ENCODE measurements at places on chromosomes 7 and 10.

DNA sequence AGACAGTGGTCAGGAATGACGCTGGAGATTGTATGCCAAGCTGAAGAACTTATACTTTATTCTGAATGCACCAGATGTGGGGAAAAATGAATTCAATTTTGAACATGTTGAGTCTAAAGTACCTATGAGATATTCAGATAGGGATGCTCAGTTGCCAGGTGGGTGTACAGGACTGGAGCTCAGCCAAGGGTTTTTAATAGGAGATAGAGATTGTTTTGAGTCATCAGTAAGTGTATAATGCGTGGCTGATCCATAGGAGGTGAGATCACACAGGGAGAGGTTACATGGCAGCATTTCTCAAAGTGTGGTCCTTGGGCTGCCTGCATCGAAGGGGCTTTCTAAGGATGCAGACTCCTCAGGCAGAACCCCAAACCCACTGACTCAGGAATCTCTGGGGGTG lies 6.8 kb upstream of the HIPK2 start:
- DNase-seq: no peak

DNA sequence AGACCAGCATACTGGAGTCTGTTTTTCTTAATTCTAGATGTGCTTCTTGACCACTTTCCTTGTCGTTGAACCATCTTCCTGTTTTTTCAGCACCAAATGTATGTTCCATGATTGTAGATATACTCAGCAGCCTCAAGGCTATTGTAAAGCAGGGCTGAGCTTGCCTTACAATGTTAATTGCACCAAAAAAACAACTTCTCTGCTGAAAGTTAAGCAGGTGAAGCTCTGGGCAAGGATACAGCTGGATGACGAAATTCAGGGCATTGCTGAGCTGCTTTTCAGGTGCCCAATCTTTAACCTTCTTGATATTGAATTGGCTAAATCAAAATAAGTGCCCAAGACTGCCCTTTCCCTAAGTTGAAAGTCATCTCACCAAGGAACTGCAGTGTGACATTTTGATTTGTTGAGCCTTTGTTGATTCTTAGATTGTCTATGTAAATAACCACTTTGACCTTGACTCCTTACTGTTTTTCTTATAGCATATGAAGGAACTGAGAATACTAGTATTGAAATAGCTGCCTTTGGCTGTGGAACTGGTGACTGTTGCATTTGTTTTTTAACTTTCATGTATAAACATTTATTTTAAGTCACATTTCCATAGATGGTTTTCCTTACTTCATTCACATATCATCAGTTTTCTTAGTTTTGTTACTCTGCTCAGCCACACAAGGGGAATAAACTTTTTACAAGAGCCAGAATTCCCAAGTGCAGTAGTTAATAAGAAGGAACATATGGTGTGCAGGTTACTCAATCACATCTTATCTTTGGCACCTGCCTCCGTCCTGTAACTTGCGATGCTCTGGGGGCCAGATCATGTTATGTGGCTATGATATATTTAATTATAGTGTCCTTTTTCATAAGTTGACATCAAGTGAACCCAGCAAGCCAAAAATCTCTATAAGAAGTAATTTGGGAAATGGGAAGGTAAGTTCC lies 3.1 kb downstream of the AHCYL2 start:
- DNase-seq: no peak

GRCh38 chr7:137243741-137244140 lies 99.8 kb downstream of the PTN start:
- DNase-seq: no peak

- no peak for DNase-seq
These were observed 388.3 kb upstream of the MKI67 start for GRCh38 chr10:128514536-128514935.

GRCh38 chr7:15555381-15555859 lies 6.4 kb downstream of the AGMO start:
- no peak for DNase-seq

GRCh38 chr10:3896161-3896560 lies 111.2 kb upstream of the KLF6 start:
- DNase-seq: no peak

GRCh38 chr10:10845826-10846503 lies 171.7 kb upstream of the CELF2 start:
- DNase-seq: no peak

- DNase-seq: no peak
These were observed 197.5 kb downstream of the PTN start for GRCh38 chr7:137146012-137146455.

DNA sequence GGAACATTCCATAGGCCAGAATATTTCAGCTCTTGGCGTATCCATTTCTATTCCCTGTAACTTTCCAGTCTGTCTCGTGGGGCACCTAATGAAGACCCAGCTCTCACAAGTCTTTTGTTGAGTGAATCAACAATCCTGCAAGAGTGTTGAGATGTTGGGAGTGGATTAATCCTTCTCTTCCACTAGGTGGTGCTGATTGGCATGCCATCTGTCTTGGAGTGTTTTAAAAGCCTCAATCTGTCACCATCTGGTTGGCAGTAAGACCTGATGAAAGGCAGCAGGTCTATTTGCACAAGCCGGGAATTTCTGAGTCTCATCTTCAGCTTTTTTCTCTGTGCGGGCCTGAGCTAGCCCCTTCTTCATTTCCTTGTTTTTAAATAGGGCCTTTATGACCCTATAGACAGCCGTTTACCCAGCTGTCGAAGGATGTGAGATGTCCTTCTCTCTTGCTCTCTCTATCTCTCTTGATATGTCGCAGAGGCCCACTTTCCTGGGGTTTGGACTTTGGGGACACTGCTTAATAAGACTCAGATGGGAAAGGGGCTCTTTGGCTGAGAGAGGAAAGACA lies 180.5 kb downstream of the ZNF365 start:
- peak; percentile 51 for DNase-seq

GRCh38 chr10:78560341-78560688 lies 508.5 kb upstream of the ZMIZ1 start:
- no peak for DNase-seq

DNA sequence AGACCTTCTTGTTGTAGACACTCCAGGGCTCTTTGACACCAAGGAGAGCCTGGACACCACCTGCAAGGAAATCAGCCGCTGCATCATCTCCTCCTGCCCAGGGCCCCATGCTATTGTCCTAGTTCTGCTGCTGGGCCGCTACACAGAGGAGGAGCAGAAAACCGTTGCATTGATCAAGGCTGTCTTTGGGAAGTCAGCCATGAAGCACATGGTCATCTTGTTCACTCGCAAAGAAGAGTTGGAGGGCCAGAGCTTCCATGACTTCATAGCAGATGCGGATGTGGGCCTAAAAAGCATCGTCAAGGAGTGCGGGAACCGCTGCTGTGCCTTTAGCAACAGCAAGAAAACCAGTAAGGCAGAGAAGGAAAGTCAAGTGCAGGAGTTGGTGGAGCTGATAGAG lies 5.5 kb downstream of the GIMAP7 start:
- no peak for DNase-seq

DNA sequence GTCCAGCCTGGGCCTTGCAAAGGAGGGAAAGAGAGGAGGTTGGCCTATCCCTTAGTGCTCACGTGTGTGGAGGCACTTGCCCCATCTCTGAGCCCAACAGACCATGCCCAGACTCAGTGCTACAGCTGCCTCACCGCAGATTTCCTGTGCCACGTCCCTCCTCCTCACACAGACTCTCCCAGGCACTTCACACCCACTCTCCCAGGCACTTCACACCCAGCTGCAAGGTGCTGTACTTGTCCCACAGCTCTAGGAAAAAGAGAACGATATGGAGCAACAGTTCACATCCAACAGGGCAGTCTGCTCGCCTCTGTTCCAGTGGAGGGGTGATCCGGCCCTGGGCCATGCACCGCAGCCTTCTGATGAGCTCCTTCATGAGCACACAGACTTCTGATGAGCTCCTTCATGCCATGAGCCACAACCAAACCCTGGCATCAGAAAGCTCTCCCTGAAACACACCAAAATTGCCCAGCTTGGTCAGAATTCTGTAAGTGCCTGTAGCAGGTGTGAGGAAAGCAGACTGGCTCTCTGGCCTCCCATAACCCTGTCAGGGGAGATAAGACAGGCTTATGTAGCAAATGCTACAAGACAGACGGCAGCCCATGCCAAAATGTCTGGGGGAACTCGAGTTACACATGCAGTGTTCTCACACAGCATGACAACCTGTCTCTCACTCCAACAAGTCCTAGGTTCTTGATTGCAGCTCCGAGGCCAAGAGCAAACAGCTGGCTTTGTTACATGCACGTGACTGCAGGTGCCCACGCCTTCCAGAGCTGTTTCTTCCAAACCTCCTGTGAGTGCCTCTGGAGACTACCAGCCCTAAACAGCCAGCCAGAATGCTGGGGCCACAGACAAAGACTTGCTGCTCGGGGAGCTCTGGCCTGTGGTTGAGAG lies 348.5 kb downstream of the GRID1 start:
- no peak for DNase-seq

DNA sequence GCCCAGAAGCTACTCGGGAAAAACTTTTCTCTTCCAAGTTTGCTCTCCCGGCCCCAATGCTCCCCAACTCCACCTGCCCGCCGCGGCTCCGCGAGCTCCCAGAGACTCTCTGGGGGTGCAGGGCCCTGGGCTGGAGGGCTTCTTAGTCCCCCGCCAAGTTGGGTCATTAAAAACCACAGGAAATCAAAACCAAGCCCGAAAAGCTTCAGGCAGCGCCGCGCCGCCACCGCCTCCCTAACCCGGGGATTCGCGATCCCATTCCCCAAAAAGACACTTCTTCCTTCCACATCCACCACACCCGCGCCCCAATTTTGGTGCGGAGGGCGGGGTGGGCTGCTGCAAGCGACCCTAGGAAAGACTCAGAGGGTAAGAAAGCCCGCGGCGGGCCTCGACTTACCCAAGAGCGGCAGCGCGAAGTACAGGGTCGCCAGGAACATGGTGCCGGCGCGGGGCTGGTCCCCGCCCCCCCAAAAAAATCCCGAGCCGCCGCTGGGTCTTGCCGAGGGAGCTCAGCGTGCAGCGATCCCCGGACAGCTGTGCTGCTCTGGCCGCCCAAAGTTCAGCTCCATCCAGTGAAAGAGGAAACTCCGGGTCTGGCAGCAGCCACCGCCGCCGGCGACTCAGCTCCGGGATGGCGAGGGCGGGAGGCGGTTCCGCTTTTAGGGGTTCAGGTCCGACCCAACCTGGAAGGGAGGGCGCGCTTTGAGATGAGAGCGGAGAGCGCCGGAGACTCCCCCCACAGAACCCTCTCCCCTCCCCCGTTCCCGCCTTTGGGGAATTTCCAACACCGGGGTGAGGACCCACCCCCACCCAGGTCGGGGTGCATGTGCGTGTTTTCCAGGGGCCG lies 1.2 kb downstream of the GFRA1 start:
- no peak for DNase-seq

DNA sequence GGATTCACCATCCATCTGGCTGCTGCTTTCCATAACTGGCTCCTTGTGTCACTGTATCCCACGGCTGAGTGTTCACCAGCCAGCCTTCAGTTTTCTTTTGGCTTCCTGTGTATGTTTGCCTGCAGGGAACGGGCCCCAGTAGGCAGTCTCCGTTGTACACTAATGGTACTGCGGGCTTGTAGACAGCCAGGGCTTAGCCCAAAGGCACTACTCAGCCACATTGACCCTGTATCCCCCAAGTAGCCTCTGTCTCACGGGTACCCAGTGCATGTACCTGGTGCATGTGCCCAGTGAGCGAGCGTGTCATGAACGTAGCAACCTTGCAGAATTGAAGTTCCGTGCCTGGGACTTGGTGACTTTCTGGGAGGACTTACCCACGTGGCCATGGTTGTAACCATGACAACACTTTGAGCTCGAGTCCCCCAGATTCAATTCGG lies 6.1 kb downstream of the PFKFB3 start:
- no peak for DNase-seq

- no peak for DNase-seq
These were observed 37.3 kb upstream of the TMEM248 start for GRCh38 chr7:66883716-66884115.

- no peak for DNase-seq
These were observed 192.3 kb downstream of the VTI1A start for GRCh38 chr10:112639298-112639697.

DNA sequence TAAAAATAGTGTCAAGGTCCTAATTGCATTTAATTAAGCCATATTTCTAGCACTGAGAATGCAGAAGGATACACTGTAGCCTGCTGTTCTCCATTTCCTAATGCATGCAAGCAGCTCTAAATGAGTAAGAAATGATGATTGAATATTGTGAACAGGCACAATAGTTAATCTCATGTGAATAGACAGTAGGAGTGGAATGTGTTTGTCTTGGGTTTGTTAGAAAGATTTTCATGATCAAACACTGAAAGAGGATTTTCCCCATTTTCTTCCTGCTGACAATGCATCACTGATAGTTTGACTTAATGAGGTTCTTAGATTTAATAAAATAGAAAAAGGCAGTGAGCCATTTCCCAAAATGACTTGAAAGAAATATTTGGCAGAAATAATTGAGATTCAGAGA lies 43.1 kb upstream of the TRUB1 start:
- DNase-seq: no peak

DNA sequence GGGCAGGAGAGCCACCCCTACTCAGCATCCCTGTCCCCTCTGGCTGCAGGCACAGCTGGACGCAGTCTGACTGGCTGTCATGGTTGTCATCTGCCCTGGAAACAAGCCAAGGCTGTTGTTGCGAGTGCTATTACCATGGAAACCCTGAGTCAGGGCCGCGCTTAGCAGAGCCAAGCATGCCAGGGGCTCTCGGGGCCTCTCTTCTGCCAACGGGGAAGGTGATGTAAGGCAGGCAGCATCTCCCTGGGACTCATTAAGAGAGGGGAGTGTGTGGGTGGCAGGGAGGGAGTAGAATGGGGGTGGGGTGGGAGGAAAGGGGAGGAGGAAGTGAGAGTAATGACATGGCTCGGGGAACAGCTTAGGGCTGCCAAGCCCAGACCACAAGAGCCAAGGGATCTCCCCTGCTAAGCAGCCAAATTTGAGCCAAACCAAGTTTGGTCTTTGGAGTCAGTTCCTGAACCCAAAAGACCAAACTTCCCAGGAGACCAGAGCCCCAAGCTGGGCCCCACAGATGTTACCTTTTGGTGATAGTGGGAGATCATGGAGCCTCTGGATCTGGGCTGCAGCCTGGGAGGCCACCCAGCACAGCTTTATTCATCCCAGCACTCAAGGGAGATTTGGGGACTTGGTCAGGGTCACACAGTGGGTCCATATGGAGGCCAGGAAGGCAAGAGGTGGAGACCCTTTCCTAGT lies 67.6 kb downstream of the TMEM130 start:
- no peak for DNase-seq

DNA sequence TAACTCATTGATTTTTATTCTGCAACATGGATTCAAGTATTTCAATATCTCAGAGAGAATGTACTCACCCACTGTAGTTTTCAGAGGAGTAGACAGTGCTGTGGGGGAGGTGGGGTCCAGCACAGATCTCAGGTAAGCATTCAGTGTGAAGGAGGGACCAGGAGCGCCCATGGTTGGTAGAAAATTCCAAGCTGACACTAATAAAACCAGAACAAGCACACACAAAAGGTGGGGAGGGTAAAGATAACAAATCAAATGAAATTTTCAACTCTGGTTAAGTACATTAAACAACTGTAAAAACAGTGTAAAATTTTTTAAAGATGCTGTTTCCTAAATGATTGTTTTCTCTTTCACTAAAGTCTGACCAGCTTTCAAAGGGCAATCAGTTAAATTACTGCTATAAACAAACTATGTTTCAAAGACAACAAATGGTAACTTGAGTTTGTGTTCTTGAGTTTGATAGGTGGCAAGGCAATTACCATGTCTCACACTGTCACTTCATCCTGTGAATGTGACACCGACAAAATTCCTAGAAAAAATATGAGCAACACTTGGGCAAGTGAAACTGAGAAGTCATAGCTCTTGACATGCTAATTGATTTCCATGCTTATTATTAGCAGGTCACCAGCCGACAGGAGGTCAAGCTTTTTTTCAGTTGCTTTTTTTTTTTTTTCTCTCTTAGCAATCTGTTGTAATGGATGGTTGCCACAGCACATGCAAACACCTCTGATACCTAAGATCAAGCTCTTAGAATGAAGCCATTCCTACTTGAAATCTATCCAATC lies 205.8 kb upstream of the SLC26A5 start:
- no peak for DNase-seq

GRCh38 chr10:133151543-133151972 lies 8.5 kb upstream of the KNDC1 start:
- DNase-seq: no peak

Data from hippocampal formation (tissue), 2 donors.